ENCODE measurements at places on chromosomes 13 and 19.

DNA sequence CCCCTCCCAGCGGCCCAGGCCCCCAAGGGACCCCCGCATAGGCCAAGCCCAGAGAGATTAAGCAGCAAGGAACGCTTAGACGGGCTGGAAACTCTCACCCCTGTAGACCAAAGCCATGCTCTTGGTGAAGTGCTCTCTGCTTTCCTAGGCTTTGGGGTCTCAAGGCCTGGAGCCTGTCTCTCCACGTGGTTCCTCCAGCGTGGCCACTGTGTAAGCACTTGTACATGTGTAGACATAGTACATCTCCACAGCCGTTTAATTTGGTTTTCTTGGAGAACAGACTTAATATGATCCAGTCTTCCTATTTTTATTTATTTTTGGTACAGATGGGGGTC lies 1.1 kb downstream of the NUDT19 start:
- H3K27ac ChIP-seq: peak overlapping the region; percentile 49
- peak overlapping the region; percentile 85 for H3K4me3 ChIP-seq
- H3K4me1 ChIP-seq: peaks cover 12% of the 10 kb centered on the region
- DNase-seq: no peak

DNA sequence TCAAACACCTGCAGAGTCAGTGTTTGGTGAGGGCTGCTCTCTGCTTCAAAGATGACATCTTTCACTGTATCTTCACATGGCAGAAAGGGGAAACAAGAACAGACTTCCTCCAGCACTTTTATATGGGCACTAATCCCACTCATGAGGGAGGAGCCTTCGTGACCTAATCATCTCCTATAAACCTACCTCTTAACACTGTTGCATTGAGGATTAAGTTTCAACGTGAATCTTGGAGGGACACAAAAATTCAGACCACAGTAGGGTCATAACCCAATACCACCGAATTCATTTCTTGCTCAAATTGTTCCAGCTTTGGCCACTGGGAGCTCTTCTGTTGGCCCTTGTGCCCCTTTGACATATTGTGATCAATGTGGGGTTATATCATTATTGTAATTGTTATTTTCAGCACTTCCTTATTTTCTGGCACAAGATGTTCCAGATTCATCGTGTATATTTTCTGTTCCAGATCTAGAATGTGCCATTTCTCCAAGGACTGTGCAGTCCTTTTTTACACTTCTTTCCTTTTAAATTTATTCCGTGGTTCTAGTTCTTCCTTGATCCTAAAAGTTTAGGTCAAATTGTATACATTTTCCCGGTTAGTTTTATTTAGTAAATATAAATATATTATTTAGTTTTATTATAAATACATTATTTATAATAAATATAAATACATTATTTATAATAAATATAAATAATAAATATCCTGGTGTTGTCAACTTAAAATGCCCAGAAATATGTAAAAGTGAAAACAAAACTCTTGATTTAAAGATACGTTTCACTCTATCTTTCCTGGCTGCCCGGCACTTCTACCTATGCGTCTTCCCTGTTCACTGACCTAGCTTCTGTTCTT lies 35.5 kb upstream of the IGFL4 start:
- no peak for DNase-seq
- H3K27ac ChIP-seq: no peak overlapping the region
- H3K4me1 ChIP-seq: no peaks in the 10 kb centered on the region
- H3K36me3 ChIP-seq: no peaks in the 10 kb centered on the region

GRCh38 chr13:49044836-49045235 lies 69.1 kb downstream of the FNDC3A start:
- no peaks in the 10 kb centered on the region for H3K4me1 ChIP-seq
- H3K27ac ChIP-seq: no peak overlapping the region
- no peaks in the 10 kb centered on the region for H3K36me3 ChIP-seq
- no peak for DNase-seq

DNA sequence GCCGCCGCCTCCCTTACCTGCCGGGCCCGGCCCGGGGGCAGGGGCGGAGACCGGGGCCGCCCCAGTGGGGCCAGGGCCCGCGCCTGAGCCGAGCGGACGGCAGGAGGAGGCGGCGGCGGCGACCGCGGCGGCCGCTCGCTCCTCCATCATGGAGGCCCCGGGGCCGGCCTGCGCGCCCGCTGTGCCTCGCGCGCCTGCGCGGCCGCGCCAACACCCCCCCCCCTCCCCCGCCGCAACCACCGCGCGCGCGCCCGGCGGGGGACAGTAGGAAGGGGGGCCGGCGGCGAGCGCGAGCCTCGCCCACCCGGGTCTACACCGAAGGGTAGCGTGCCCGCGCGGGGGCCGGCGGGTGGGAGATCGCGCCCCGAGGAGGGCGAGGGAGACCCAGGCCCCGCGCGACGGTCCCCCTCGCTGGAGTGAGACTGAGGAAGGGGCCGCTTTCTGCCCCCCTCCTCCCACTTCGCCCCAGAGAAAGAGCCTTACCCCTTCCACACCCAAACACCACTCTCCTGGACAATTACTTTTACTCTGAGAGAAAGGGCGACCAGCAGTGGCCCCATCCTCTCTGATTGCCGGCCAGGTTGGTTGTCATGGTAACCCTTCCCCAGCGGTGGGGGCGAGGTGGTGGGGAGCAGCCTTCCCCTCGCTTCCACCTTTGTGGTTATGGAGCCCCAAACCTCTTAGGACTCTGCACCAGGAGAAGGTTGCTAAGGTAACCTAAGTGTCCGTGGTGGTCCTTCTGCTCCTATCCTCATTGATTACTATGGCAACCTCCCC lies at the start of gene STRN4:
Gene STRN4 (minus strand): TSS at position 170 of the 777 bp plus-strand sequence. CDS start 20 bp downstream, at position 150.
- peaks cover 3% of the 10 kb centered on the region for H3K36me3 ChIP-seq
- DNase-seq: peak; percentile 43
- no peaks in the 10 kb centered on the region for H3K27me3 ChIP-seq
- H3K4me1 ChIP-seq: peaks cover 13% of the 10 kb centered on the region
- peak within 1 kb of the TSS; percentile 85 for H3K4me3 ChIP-seq

DNA sequence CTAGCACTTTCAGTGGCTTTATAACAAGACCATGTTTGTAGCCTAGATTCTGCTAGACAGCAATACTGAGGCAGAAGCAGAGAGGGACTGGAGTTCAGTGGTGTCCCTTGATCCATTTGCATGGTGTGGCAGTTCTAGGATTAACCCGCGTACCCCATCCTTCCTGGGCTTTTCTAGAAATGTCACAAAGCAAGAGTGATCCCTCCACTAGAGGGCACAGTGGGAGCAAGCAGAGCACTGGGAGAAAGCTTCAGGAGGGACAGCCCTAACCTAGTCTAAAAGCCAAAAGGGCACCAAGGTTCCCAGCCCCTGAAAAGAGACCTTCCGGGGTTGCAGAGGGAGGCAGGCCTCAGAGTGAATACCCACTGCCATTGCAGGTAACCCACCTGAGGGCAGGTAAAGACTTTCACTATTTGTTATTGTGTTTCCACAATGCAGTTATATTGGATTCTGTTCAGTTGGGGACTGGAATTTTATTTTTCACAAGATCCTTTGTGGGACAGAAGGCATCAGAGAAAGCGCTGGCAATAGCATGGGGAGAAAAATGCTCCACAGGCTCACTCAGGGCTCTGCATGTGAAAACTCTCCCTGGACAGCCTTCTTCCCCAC lies 170.6 kb downstream of the FLT1 start:
- H3K4me1 ChIP-seq: no peaks in the 10 kb centered on the region
- H3K27ac ChIP-seq: no peak overlapping the region
- no peaks in the 10 kb centered on the region for H3K36me3 ChIP-seq
- no peak overlapping the region for H3K4me3 ChIP-seq
- no peaks in the 10 kb centered on the region for H3K27me3 ChIP-seq
- peak; percentile 11 for DNase-seq

DNA sequence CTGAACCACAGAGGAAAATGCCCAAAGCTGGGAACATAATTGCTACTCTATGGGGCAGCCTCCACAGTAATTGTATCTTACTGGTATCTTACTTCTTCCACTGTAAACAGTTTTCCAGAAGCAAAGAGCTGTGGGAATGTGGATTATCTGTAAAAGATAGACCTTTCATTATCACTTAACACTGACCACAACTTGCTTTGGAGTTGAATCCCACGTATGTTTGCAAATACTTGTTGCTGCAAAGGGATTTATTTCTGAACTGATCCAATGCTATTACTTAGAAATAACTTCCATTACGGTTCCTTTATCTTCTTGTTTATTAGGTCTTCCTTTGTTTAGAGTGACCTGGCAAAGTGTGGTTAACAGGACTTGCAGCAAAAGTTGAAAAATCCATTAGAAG lies 218.1 kb downstream of the KCTD12 start:
- no peak for DNase-seq
- H3K27ac ChIP-seq: no peak overlapping the region
- H3K36me3 ChIP-seq: no peaks in the 10 kb centered on the region
- no peaks in the 10 kb centered on the region for H3K27me3 ChIP-seq
- no peaks in the 10 kb centered on the region for H3K4me1 ChIP-seq
- H3K4me3 ChIP-seq: no peak overlapping the region

- H3K27ac ChIP-seq: no peak overlapping the region
- no peaks in the 10 kb centered on the region for H3K4me1 ChIP-seq
- no peak for DNase-seq
- H3K27me3 ChIP-seq: no peaks in the 10 kb centered on the region
- peaks cover 71% of the 10 kb centered on the region for H3K36me3 ChIP-seq
These were observed 9.8 kb downstream of the DCAF15 start for GRCh38 chr19:13961826-13962698.

DNA sequence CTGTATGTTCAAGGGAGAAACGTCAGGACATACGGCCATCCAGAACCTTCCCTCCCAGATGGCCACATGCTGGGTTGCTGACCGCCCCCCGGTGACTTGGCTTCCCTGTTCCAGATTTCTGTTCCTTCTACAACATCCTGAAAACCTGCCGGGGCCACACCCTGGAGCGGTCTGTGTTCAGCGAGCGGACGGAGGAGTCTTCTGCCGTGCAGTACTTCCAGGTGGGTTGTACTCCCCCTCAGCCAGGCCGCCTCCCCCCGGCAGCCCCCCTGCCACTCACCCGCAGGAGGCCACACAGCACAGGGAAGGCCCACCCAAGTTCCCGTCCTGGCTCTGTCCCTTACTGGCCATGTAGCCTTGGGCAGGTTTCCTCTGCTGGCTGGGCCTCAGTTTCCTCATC lies 20.5 kb downstream of the YIPF2 start:
- H3K4me1 ChIP-seq: no peaks in the 10 kb centered on the region
- H3K4me3 ChIP-seq: no peak overlapping the region
- H3K27ac ChIP-seq: no peak overlapping the region
- peaks cover 37% of the 10 kb centered on the region for H3K36me3 ChIP-seq

- no peak overlapping the region for H3K27ac ChIP-seq
- no peaks in the 10 kb centered on the region for H3K4me1 ChIP-seq
- H3K36me3 ChIP-seq: no peaks in the 10 kb centered on the region
- H3K27me3 ChIP-seq: no peaks in the 10 kb centered on the region
- H3K4me3 ChIP-seq: no peak overlapping the region
These were observed 33.1 kb downstream of the TEX29 start for GRCh38 chr13:111353508-111353907.

DNA sequence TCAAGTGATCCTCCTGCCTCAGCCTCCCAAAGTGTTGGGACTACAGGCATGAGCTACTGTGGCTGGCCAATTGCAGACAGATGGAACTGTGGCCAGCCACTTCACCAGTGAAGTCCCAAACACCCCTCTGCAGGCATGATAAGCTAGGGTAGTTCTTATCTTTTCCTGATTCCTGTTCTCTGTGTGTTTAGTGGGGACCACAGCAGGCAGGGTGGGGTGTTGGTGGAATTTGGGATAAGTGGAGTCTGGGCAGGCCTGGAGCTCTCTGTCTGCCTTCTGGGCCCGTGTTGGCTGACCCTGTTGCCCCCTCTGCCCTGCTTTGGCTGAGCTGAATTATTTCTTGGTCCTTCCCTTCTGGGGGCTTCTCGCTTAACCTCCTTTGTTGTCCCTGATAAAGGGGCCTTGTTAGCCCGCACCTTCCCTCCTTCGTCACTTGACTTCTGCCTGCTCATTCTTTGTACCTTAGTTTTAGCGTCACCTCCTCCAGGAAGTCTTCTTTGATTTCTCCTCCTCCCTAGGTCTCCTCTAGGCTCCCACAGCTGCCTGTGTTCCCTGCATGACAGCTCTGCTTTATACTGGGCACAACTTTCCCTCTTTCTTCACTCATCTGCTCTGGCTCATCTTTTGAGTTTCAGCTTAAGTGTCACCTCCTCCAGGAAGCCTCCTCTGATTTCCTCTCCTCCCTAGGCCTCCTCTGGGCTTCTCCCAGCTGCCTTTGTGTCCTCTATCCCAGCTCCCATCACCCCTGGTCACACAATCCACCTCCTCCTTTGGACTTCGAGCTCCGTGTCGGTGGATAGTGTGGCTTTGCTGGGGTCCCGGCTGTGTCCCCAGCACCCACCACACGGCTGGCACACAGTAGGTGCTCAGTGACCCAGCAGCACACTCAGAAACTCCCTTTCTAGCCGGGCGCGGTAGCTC lies 1.7 kb upstream of the NCLN start:
- H3K27me3 ChIP-seq: no peaks in the 10 kb centered on the region
- peaks cover 23% of the 10 kb centered on the region for H3K4me1 ChIP-seq
- no peak for DNase-seq
- H3K27ac ChIP-seq: peak overlapping the region; percentile 54
- peaks cover 35% of the 10 kb centered on the region for H3K36me3 ChIP-seq

DNA sequence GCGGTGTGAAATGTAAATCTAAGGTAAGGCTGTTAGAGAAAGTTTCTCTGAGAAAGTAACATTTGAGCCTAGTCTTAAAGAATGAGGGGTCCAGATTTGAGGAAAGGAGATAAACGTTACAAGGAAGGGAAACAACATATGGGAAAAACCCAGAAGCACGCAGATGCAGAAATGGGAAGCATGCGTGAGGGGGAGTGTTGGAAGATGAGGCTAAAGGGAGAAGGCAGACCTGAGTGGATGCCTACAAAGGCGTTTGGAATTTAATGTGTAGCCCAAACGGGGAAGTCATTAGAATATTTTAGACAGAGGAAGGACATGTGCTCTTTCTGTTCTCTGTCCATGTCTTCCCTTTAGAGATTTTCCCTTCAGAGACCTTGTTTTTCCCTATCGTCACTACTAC lies 61.0 kb downstream of the TPT1 start:
- no peaks in the 10 kb centered on the region for H3K27me3 ChIP-seq
- no peaks in the 10 kb centered on the region for H3K4me1 ChIP-seq
- H3K36me3 ChIP-seq: peaks cover 13% of the 10 kb centered on the region
- no peak overlapping the region for H3K4me3 ChIP-seq
- DNase-seq: no peak

- H3K36me3 ChIP-seq: no peaks in the 10 kb centered on the region
- H3K4me1 ChIP-seq: peaks cover 2% of the 10 kb centered on the region
- peaks cover 8% of the 10 kb centered on the region for H3K27me3 ChIP-seq
- H3K27ac ChIP-seq: no peak overlapping the region
- H3K4me3 ChIP-seq: no peak overlapping the region
These were observed 23.7 kb upstream of the TNFSF14 start for GRCh38 chr19:6693681-6694080.
